ENCODE measurements at places on chromosomes 1 and 21.

- DNase-seq: no peak
Observed at GRCh38 chr1:111669268-111669667, 49.7 kb downstream of the RAP1A start.

DNA sequence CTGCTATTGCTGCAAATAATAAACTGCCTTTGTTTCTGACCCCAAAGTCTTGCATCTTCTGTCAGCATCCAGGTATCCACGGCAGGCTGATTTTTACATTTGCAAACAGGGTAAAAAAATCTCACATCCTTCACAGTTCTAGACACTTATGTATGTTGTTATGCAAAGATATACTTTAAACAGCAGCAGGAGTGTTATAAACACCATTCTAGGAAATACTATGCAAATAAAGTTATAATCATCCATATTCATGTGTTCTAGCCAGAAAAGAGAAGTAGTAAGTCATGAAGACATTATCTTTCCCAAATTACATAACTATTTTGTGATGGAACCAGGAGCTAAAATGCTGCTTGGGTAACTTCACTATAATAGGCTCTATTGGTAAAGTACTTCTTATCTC, 534.2 kb downstream of the LTN1 start:
- DNase-seq: no peak

GRCh38 chr1:109595531-109595930, 23.9 kb downstream of the GNAT2 start:
- no peak for DNase-seq

GRCh38 chr21:33152732-33153130, 77.0 kb upstream of the IFNAR2 start:
- no peak for DNase-seq

GRCh38 chr21:44965251-44966022, 25.6 kb downstream of the SLX9 start:
- no peak for DNase-seq

Measured in trophoblast cell (in vitro differentiated cells and primary cell).